ENCODE measurements at places on chromosomes 16 and 17. TPM values are rescaled to one million over a fixed set of nuclear protein-coding genes. Genes with fewer than 3 reads are reported as not detected.

Gene MARVELD3
- total RNA-seq = not detected

Gene WFIKKN1
- not detected for total RNA-seq

Gene MSLN
- total RNA-seq = 4.2 TPM

Gene KRTAP16-1
- total RNA-seq = not detected

Gene NPIPB8
- not detected for total RNA-seq

Gene DNAAF8
- total RNA-seq = 1.3 TPM

Gene CXCL16
- total RNA-seq = 20.8 TPM

Gene ANKRD40CL
- total RNA-seq = not detected

Gene MPO
- not detected for total RNA-seq

Gene JPH3
- total RNA-seq = 2.4 TPM

Gene ADAD2
- not detected for total RNA-seq

Gene SEPTIN12
- not detected for total RNA-seq

Gene NOTUM
- not detected for total RNA-seq

Gene RAB26
- total RNA-seq = 4.2 TPM

Gene SLC9A5
- total RNA-seq = 1.7 TPM

Gene CHP2
- not detected for total RNA-seq

Gene TBC1D3I
- total RNA-seq = 0.46 TPM

Gene DHRS13
- 6.7 TPM for total RNA-seq

Gene RNF167
- 100 TPM for total RNA-seq

Gene CLDN6
- 0.56 TPM for total RNA-seq

Gene YBX2
- 0.47 TPM for total RNA-seq

Gene KIFC3
- 179 TPM for total RNA-seq

Gene KREMEN2
- 2.3 TPM for total RNA-seq

Gene B9D1
- total RNA-seq = 42.4 TPM

Gene KRTAP4-5
- total RNA-seq = not detected

Gene BFAR
- 103 TPM for total RNA-seq

Gene KRTAP2-1
- total RNA-seq = not detected

Gene TERB1
- not detected for total RNA-seq

Gene GRIN2C
- 0.27 TPM for total RNA-seq

Gene EVI2B
- not detected for total RNA-seq

Gene SEPTIN1
- 1.9 TPM for total RNA-seq

Gene PRR29
- 1.8 TPM for total RNA-seq

Gene EVPLL
- total RNA-seq = not detected

Gene KRT39
- not detected for total RNA-seq

Gene ZSWIM7
- total RNA-seq = 48.4 TPM

Gene CRYBA1
- not detected for total RNA-seq

Gene G6PC1
- total RNA-seq = not detected

Gene TEKT5
- not detected for total RNA-seq

Data from A549 treated with ZK216348 at 1 μM for 4 hours (cell line).